Lung microvascular endothelial cell (primary cell): ENCODE measurements at places on chromosomes 12 and 14. TPM values are rescaled to one million over a fixed set of nuclear protein-coding genes. Genes with fewer than 3 reads are reported as not detected.

NFATC4 gene
- total RNA-seq = 0.60 and 0.87 TPM in 2 replicates

GRCh38 chr12:115060477-115061168 is 376.6 kb upstream of the TBX3 start:
- no peak for DNase-seq

GRCh38 chr12:5432011-5432400 is at the start of gene NTF3:
Gene NTF3 (plus strand): TSS chr12:5432108. CDS start chr12:5432325, 217 bp downstream.
- DNase-seq = peak; percentile 24

- no peak for DNase-seq
These were observed 411.8 kb upstream of the MIS18BP1 start for GRCh38 chr14:45664668-45665356.

PTPRO gene
- not detected in 2 replicates for total RNA-seq

DNA sequence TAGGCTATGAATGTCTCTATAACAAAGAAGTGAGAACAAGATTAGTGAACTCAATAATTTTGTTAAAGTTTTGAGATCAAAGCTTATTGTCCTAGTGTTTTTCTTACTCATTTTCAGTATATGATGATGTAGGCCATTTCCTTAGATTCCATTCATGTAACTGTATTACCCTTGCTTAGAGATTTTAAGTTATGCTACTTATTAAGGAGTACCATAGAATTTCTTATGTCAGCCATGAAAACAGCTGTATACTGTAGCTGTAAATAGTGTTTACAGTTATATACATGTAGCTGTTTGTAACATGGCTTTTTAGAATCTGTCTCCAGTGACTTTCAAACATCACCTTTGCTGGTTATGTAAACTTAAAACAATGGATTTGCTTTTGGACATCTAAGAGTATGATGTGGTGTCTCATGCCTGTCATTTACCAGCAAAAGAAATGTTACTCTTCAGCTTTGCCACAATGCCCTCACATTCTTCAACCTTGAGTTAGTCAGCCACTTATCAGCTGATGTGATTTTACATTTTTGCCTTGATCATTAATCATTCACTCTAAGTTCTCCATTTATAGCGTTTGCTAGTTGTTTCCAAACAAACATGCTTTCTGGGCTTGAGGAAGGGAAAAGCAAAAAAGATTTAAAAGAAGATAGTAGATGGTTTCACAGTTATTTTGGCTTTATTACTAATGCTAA is 55.5 kb downstream of the SLC16A7 start:
- no peak for DNase-seq
